ENCODE measurements at places on chromosomes 6 and 20. TPM values are rescaled to one million over a fixed set of nuclear protein-coding genes. Genes with fewer than 3 reads are reported as not detected.

The KHDC1L gene
- not detected for total RNA-seq

The PBOV1 gene
- not detected for total RNA-seq

GRCh38 chr6:142887517-142887916, 57.5 kb downstream of the HIVEP2 start:
- no peaks in the 10 kb centered on the region for H3K27me3 ChIP-seq
- peak overlapping the region; percentile 67 for H3K4me3 ChIP-seq
- no peak for DNase-seq
- H3K27ac ChIP-seq: peak overlapping the region; percentile 98
- peaks cover 2% of the 10 kb centered on the region for H3K36me3 ChIP-seq

- H3K27ac ChIP-seq: no peak overlapping the region
- no peaks in the 10 kb centered on the region for H3K4me1 ChIP-seq
- no peaks in the 10 kb centered on the region for H3K27me3 ChIP-seq
- H3K36me3 ChIP-seq: no peaks in the 10 kb centered on the region
- DNase-seq: no peak
Measured at GRCh38 chr6:83605517-83605916, 93.2 kb downstream of the PRSS35 start.

DNA sequence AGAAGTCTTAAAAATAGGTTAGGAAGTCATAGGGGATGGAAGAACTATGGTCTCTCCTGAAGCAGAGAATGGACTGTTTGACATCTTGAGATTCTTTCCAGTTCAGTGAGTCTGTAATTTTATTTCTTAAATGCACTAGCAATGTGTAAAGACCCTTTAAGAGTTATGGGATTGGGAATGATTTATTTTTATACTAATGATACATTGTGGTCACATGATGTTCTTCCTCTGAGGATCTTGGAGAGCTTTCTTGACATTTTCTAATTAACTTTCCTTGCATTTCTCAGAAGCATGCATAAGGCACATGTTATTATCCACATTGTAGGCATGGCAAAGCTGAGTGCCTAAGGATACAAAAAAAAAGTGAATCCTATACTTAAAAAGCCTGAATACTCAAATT, 507.6 kb upstream of the NRSN1 start:
- no peak overlapping the region for H3K4me3 ChIP-seq
- no peak for DNase-seq
- H3K27me3 ChIP-seq: no peaks in the 10 kb centered on the region
- no peak overlapping the region for H3K27ac ChIP-seq
- H3K36me3 ChIP-seq: peaks cover 3% of the 10 kb centered on the region

- H3K4me1 ChIP-seq: no peaks in the 10 kb centered on the region
- no peak for DNase-seq
- H3K4me3 ChIP-seq: no peak overlapping the region
- H3K27me3 ChIP-seq: no peaks in the 10 kb centered on the region
- no peak overlapping the region for H3K27ac ChIP-seq
- peaks cover 1% of the 10 kb centered on the region for H3K36me3 ChIP-seq
Measured at GRCh38 chr6:164478426-164478825, 831.0 kb downstream of the C6orf118 start.
